ENCODE measurements at places on chromosomes 1 and 21.

- no peak for DNase-seq
These were observed 70.3 kb downstream of the MAP10 start for GRCh38 chr1:232875536-232875935.

GRCh38 chr1:32405672-32406467, 11.6 kb upstream of the BSDC1 start:
- DNase-seq: no peak

DNA sequence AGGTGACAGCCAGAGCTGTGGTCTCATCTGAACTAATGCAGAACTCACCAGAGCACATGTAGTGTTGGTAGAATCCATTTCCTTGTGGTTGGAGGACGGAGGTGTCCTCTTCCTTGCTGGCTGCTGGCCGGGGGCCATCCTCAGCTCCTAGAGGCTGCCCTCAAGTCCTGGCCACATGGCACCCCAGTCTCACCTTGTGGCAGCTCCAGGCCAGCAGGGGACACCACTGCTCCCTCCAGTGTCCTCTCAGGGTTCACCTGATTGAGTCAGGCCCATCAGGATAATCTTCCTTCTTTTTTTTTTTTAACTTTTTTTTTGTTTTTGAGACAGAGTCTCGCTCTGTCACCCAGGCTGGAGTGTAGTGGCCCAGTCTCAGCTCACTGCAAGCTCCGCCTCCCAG, 2.9 kb downstream of the KCNE1 start:
- no peak for DNase-seq

DNA sequence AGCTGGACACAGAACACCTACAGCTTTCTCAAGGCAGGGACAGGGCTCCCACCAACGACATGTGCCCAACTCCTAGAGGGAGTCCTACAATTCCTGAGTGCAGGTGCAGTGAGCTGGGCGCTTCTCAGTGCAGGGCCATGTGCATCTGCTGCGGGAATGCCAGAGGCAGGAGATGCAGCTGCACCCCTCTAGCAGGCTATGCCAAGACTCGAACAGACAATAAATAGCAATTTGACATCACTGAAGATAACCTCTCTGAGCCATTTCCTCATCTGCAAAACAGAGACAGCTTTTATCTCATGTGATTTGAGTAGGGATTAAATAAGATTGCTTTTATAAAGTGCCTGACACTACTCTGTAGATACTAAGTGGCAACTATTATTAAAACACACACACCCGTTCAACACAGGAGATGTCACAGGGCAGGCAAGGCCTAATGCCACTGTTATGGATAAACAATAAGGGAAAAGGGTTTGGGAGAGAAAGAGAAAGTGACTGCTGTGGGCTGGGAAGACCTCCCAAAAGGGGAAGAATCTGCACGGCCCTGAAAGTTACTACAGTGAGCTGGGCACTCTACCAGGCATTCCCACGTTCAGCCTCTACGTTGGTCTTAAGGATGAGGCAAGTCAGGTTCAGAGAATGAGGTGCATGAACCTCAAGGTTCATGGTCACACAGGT, 5.7 kb downstream of the SLC9A1 start:
- no peak for DNase-seq

DNA sequence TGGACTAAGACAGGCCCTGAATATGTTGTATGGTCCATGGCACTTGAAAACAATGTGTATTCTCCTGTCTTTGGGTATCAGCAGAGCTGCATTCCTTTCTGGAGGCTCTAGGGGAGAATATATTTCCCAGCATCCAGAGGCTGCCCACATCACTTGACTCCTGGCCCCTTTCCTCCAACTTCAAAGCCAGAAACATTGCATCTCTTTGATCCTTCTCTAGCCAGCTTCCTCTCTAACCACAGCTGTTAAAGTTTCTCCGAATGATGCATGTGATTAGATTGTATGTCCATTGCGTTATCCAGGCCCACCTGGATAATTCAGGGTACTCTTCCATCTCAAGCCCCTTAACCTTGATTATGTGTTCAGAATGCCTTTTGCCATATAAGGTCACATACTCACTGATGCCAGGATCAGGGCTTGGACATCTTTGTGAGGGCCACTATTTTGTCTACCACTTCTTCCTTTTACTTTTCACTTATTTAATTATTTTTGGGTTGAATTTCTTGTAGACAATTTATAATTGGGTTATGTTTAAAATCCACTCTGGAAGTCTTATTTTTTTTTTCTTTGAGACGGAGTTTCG, 5.3 kb downstream of the CHD1L start:
- DNase-seq: peak; percentile 28

GRCh38 chr1:168842306-168842705, 113.3 kb upstream of the DPT start:
- DNase-seq: no peak

DNA sequence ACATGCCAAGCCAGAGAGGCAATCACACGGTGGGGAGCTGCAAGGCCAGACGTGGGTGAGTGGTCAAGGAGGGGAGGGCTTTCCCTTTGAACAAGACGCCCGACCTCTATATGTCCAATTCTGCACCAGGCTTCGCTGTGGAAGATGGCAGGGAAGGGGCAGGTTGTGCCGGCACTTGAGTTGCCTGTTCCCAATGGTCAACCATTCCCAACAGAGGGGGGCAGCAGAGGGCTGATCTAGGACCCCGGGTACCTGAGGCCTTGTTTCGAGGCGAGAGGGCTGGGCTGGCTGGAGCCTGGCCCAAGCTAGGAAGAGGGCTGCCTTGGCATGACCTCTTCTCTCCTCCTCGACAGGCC, 64.9 kb downstream of the TMEM53 start:
- peak; percentile 55 for DNase-seq

DNA sequence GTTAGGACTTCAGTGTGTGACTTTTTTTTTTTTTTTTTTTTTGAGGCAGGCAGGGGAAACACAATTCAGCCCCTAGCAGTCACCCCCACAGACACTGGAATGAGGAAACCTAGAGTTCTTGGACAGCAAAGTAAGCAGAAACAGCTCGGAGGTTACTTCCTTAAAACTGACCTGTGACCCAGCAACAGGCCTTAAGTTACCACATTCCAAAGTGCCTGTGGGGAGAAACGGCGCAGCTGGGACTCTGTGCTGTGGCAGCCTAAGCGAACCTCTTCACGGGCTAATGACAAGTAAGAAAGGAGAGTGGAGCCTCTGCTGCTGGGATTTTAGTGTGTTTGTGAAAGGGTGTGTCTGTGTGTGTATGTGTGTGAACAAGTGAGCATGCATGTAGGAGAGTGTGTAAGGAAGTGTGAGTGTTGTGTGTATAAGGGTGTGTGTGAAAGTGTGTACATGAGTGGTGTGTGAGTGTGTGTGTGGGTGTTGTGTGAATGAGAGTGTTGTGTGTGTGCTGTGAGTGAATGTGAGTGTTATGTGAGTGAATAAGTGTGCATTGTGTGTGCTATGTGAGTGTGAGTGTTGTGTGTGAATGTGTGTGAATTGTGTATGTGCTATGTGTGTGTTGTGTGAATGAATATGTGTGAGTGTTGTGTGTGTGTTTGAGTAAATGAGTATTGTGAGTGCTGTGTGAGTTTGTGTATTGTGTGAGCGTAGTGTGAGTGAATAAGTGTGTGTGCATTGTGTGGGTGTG, 180.8 kb downstream of the BRINP2 start:
- peak; percentile 16 for DNase-seq

- no peak for DNase-seq
These were observed 775 bp upstream of the AIM2 start for GRCh38 chr1:159077120-159077961.

GRCh38 chr21:36790616-36791015, 91.7 kb downstream of the SIM2 start:
- DNase-seq: no peak

GRCh38 chr1:9256332-9256731, 21.8 kb downstream of the H6PD start:
- DNase-seq: no peak

DNA sequence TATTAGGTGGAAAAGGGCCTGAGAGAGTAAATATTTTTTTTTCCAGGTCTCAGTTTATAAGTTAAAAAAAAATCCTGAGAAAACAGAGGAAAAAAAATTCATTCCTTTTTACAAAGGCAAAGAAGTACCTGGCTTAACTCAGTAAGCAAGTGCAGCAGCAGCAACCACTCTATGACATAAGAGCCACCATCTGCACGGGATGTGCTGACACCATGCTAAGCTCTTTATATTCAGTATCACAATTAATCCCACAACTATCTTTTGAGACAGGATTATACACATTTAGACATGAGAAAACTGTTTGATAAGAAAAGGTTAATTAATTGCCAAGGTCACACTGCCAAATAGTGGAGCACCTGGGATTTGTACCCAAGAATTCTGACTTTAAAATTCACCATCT, 13.4 kb upstream of the DPT start:
- DNase-seq: no peak

- DNase-seq: no peak
These were observed 29.6 kb downstream of the RNU1-1 start for GRCh38 chr1:16484501-16484835.

DNA sequence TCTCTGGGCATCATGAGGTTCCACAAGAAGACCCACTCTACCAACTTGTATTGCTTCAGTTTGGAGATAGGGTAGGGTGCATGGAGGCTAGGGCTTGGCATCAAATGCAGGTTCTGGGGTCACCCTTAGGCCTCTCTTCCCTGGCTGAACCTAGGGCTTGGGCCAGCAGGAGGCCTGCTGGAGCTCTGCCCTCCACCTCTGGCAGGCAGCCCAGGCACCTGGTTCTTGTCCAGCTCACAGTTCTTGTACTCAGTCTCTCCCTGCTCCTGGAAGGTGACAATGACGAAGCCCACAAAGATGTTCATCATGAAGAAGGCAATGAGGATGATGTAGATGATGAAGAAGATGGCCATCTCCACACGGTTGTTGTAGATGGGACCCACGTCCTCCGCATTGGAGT, 37.5 kb upstream of the KIF21B start:
- DNase-seq: no peak

DNA sequence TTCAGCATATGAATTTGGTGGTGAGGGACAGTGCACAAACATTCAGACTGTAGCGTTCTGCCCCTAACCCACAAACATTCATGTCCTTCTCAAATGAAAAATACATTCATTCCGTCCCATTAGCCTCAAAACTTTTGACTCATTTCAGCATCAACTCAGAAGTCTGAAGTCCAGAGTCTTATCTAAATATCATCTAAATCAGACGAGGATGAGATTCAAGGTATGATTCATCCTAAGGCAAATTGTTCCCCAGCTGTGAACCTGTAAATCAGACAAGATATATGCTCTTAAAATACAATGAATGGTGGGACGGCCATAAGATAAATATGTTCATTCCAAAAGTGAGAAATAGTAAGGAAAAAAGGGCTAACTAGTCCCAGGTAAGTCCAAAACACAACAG, 1195.6 kb upstream of the ADGRL4 start:
- no peak for DNase-seq

- DNase-seq: no peak
These were observed 268.5 kb downstream of the BRINP2 start for GRCh38 chr1:177439301-177439700.

DNA sequence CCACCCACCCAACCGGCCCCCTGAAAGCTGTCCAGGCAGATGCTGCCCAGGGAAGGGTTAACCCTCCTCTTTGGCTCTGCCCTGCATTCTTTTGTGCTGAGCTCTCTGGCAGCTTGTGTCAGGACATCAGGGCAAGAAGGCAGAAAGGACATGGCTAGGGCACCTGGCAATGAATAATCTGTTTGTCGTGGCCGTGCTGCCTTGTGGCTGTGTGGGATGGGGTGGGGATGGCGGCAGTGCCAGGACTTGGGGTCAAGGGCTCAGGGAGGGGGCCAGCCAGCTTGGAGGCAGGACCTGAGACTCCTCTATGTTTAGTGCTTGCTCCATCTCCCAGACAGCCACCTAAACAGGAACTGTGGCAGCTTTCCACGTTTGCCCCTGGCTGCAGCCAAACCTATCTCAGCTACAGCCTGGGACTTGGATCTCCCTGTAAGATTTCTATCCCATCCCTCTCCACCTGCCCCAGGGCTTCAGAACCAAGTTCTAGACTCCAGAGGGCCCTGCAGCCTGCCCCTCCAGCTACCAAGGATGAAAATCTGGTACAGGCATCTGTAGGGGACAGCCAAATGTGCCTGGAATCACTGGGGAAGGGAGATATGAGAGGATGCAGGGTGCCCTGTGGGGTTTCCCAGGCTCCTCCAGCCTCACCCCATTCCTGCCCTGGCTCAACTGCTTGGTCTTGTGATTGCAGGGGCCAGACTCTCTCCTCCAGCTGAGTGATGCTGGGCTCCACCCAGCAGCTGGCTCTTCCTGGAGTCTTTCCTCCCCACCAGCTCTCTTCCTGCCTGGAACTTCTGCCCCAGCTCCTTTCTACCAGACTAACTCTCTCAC, 9.6 kb upstream of the GPR37L1 start:
- no peak for DNase-seq

DNA sequence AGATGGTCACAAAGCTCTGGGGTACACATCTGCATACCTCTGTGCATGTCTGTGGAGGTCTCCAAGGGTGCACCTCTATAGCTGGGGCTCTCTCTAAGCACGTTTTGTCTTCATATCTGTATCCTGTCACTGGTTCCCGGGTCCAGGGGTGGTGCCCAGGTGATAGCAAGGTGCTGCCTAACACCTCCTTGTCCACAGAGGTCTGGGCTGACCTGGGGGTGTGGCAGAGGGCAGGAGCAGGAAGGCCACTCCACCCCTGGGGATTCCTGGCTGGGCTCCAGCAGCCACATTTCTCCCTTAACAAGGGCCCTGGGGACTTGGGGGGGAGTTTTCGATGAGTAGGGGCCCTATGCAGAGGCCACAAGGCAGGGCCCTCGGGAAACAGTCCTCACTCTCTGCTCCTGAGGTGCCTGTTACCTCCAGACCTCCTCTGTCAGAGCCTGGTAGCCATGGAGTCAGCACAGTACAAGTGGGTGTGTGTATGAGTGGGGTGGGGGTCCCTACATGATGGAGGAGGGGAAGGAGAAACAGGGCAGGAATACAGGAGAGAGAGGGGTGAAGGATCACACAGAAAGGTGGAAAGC, 7.0 kb upstream of the CDCP2 start:
- DNase-seq: no peak

DNA sequence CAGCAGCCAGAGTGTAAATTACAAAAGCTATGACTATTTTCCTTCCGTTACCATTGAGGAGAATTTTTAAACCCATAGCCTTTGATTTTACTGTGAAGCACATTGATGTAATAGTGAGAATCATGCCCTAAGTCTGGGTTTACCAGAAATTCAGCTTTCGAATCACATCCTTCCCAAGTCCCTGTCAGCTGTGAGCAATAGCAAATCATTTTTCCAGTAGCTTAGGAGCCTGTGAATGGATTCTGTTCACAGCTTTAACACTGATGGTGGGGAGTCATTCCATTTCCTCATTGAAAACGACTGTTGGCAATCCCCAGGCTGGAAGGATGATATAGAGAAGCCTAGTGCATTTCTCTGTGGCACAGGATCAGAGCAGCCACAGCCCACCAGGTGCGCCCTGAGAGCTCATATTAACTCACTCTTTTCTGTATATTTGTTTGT, 82.2 kb upstream of the C1orf105 start:
- no peak for DNase-seq

DNA sequence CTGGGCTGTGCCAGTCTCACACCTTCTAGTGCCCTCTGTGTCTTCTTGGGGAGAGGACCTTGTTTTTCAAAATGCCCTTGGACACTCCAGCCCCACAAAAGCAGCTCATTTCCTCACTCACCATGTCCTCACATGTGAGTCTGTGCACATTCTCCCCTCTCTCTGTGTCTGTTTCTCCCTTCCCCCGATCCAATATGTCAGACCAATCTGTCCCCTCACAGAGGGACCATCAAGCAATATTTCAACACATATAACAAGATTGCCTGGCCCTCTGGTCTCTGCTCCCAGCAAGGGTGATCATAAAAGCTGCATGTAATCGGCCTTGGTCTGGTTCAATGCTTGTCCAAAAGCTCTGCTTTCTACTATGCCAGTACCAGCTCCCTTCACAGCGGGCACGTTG, 261.2 kb downstream of the MATN1 start:
- DNase-seq: no peak
